ENCODE measurements at places on chromosomes 12 and 14.

- no peak for DNase-seq
These were observed 77.8 kb downstream of the PDE6H start for GRCh38 chr12:15050659-15051058.

- DNase-seq = no peak
These were observed 9.7 kb upstream of the IFI27 start for GRCh38 chr14:94100847-94101246.

DNA sequence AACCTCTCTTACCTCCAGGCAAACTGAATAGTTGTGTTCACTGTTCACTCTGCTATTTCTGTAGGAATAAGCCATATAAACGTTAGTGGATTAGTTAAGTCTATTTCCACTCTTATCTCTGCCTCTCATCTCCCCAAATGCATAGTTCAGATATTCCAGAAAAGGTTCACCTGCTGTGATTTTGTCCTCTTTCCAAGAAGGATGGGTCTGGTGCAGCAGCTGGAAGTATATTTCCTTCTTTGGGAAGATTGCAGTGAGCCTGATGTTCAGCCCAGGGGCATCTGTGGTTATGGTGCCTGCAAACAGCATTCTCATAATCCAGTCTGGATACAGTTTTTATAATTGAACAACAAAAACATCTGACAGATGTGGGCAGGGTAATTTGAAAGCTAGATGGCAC, 97.7 kb downstream of the TPH2 start:
- no peak for DNase-seq

- DNase-seq = no peak
These were observed 107.2 kb downstream of the DUSP6 start for GRCh38 chr12:89245090-89245489.

- no peak for DNase-seq
These were observed 88.1 kb upstream of the ETV6 start for GRCh38 chr12:11561411-11561810.

Data from globus pallidus (tissue), 1 donor.